ENCODE measurements at places on chromosomes 2 and 18.

- peak; percentile 54 for DNase-seq
Measured at GRCh38 chr2:70128005-70128404, 40.7 kb downstream of the PCBP1 start.

- DNase-seq, result no peak
Measured at GRCh38 chr2:237631801-237632585, 4.6 kb downstream of the LRRFIP1 start.

DNA sequence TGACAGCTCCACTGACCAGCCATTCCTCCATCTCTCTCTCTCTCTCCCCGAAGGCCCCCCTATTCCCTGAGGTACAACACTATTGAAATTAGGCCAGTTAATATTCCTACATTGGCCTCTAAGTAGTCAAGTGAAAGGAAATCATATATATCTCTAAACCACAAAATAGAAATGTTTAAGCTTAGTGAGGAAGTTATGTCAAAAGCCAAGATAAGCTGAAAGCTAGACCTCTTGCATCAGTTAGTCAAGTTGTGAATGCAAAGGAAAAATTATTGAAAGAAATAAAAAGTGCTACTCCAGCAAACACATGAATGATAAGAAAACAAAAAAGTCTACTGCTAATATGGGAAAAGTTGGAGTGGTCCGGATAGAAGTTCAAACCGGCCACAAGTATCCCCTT lies 301.3 kb upstream of the RBMS1 start:
- no peak for DNase-seq

DNA sequence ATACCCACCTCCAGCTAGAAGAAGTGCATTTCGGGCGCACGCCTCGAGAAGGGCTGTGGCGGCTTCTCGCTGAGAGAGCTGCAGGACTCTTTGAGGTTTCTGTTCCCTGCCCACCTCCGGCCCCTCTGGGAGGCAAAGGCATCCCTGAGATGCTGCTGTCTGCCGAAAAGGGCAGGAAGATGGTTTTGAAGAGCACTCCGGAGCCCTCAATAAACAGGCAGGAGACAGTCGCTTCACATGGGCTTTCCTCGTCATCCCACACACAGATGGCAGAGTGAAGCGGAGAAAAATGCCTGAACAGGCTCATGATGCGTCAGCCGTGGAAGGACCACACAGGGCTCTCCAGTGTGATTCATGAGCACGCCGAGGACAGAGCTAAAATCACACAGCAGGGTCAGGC lies 25.4 kb upstream of the GLI2 start:
- DNase-seq, result no peak

GRCh38 chr18:46899274-46899948 lies 17.9 kb downstream of the PIAS2 start:
- DNase-seq, result no peak

DNA sequence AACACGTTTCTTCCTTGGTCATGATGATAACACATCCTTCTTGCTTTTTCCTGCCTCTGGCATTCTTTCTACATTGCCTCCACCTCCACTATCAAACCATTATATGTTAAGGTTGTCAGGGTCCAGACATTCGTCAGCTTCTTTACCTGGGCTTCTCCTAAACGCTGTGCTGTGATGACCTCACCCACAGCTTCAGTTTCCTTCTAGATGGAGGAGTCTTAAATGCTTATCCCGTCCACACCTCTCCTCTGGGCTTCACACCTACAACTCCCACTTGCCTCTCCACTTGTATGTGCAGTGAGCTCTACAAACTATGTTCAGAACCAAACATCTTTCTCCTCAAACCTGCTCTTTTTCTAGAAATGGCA lies 666 bp upstream of the STAT1 start:
- DNase-seq, result no peak

- no peak for DNase-seq
Measured at GRCh38 chr2:64119369-64119768, 24.9 kb downstream of the PELI1 start.

GRCh38 chr2:12300927-12301326 lies 415.8 kb upstream of the TRIB2 start:
- DNase-seq, result no peak

GRCh38 chr2:165621086-165621560 lies 151.6 kb downstream of the CSRNP3 start:
- no peak for DNase-seq

- no peak for DNase-seq
Measured at GRCh38 chr2:106129592-106129991, 64.5 kb downstream of the UXS1 start.

- DNase-seq, result no peak
Measured at GRCh38 chr2:227043981-227044380, 120.0 kb downstream of the COL4A4 start.

DNA sequence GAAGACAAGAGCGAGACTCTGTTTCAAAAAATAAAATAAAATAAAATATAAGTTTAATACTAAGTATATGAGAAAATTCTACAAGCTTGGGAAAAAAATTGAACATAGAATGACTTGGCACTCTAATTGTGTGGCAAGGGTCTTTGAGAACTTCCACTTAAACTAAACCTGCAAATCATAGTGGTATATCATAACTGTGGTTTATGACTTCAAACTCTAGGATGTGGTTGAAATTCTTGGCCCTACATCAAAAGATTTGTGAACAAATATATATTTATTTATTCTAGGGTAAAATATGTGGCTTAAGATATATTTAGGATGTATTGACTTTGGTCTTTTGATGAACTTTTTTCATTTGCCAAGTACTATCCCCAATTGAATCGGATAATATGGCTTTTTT lies 3.1 kb upstream of the FAM171B start:
- no peak for DNase-seq

DNA sequence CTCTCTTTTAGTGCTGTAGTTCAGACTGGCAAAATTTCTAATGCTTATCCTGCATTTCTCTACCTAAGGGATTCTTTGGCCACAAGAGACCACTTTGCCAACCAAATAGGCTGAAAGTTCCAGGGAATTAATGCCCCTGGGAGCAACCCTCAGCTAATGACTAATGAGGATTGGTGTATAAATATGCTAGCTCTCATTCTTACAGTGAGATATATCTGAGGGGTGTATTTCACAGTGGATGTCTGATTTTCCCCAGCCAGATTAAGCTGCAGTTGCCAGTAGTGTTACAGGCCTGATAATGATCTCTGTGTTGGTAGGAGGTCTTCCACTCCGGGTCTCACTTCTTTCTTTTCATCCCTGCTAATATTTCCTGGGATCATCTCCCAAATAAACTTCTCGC lies 90.4 kb downstream of the GULP1 start:
- no peak for DNase-seq

DNA sequence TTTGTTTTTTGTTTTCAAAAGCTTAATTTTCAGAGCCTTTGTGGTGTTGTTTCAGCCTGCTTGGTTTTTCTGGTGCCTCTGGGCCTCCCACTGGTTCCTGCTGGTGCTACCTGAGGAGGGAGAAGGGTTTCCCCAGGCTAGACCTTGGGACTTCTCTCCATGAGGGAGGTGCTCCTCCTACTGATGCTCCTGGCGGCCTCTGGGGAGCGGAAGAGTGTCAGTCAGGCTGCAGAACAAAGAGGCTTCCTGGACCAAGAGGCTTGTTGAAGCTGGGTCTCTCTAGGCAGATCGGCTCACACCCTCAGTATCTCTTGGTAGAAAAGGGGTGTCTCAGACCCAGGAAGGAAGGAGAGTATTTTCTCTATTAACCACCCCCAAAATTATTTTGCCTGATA lies 32.2 kb downstream of the RFX8 start:
- DNase-seq, result no peak

DNA sequence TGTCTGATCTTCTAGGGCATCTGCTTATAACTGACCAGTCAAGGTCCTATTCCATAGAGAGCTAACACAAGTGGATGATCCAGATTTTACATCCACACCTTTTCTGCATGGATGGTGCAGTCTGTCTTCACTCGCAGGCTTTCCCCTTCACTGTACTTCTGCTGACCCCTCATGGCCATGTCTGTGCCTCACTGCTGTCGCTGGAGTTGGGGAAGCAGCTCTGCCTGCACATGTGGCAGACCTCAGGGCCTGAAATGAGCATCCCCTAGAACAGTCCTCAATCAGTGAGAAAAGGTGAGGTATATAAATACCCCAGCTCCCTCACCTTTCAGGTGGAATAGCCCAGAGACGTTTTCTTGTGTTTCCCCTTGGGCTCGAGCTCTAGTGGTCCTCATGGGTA lies 233.8 kb downstream of the ANKRD36B start:
- no peak for DNase-seq

GRCh38 chr18:53843113-53843760 lies 381.2 kb downstream of the MBD2 start:
- no peak for DNase-seq

GRCh38 chr2:102803041-102803896 lies 41.4 kb downstream of the TMEM182 start:
- DNase-seq, result no peak

- DNase-seq, result no peak
Measured at GRCh38 chr2:50777954-50778353, 254.0 kb downstream of the NRXN1 start.

DNA sequence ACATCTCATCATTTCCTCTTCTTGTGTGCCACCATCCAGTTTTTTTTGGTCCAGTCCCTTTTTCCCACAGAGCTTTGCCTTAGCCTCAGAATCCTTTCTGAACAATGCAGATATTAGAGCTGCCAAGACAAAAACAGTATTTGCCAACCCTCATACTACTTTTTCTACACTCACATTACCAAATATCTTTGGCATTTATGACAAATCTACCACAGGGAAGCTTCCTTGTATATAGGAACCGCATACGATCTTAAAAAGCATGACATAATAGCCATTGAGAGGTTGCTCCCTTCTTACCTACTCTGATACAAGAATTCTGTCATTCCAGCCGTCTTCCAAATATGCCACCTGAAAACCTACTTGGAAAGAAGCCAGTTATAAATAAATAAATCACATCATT lies 9.4 kb downstream of the ZNF24 start:
- DNase-seq, result no peak

Data from MM.1S (cell line).